ENCODE measurements at places on chromosomes 5 and 9.

DNA sequence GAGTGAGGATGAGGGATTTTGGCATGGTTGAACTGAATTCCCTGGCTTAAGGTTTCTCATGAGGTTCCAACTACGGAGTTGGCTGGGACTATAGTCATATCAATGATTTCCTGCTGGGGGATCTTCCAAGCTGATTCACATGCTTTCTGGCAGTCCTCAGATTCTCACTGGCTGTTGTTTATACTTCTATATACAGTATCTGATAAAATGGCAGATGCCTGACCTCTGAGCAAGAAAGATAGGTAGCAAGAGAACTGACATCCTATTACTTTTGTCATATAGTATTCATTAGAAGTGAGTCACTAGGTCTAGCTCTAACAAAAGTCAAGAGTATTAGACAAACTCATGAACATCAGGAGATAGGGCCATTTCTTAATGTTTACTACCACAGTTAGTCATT lies 440.9 kb upstream of the EDIL3 start:
- DNase-seq: no peak

DNA sequence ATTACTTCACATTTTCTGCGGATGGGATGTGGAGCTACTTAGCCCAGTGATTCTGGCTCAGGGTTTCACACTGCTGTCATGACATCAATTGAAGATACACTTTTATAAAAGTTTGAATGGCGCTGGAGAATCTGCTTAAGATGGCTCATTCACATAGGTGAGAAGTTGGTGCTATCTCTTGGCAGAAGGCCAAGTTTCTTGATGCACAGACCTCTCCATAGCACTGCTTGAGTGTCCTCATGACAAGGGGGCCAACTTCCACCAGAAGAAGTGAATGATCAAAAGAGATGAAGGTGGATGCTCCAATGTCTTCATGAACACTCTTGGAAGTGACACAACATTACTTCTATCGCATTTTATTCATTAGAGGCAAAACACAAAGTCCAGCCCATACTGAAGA lies 403.7 kb upstream of the CCNG1 start:
- no peak for DNase-seq

DNA sequence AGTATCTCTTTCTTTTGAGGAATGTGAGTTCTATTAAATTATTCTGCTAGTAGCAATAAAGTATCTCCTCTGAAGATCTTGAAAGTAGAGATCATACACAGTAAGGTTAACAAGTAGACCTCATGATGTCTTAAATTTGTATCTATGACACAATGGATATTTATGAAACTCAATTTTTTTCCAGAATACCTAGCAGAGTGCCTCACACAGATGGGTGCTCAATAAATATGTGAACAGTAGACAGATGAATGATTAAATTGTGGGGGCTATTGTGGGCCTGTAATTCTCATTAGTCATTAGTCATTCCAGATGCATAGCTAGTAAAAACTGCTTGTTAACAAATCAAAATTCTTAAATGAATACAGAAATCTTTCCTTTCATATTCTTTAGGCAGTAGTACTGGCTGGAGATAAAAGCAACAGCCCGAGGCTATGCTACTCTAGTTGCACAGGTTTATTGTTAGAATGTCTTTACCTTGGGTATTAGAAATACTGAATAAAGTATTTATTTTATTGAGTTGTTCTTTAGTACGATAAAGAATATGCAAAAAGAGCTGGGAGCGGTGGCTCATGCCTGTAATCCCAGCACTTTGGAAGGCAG lies 22.0 kb downstream of the CHD1 start:
- DNase-seq: no peak

- DNase-seq: no peak
These were observed 117.0 kb downstream of the PAPPA start for GRCh38 chr9:116270546-116270945.

DNA sequence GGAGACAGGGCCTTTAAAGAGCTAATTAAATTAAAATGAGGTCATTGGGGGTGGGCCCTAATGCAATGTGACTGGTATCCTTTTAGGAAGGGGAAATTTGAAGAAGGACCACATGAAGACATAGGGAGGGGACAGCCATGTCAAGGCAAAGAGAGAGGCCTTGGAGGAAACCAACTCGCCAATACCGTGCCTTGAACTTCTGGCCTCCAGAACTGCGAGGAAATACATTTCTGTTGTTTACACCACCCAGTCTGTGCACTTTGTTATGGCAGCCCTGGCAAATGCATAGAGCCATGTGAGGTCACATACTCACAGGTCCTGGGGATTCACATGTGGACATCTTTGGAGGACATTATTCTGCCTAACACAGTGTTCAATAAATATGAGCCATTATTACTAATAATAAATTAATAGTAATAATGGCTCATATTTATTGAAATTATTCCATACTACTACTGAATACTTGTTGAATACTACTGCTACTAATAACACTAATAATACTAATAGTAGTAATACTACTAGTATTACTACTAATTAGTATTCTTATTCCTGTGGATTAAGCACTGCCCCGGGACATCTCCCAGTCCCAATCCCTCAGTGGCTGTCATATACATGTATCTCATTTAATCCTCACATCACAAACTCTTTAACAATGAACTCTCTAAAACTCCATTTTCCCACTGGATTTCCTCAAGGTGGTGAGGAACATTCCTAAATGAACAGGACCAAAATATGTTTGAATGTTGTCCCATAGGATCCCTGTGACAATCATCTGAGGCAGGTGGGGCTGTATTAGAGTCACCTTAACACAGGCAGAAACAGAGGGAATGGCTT lies 8.4 kb downstream of the TRAF1 start:
- no peak for DNase-seq

DNA sequence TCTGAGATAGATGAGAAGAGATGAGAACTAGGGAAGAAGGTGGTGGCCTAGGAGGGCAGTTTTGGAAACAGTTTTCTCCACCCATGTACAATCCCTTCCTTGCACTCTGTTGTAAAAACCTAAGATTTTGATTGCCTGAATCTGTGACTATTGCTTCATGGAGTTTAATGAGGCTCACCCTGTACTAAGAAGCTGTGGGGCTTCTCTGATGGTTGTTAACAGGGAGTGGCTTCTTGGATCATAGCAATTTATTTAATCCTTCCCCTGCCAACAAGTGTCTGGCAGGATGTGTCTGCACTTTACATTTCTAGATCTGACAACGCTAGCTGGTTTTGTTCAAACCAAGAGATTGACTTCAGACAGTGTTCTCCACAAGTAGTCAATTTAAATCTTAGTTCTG lies 74.7 kb upstream of the C5orf46 start:
- no peak for DNase-seq

DNA sequence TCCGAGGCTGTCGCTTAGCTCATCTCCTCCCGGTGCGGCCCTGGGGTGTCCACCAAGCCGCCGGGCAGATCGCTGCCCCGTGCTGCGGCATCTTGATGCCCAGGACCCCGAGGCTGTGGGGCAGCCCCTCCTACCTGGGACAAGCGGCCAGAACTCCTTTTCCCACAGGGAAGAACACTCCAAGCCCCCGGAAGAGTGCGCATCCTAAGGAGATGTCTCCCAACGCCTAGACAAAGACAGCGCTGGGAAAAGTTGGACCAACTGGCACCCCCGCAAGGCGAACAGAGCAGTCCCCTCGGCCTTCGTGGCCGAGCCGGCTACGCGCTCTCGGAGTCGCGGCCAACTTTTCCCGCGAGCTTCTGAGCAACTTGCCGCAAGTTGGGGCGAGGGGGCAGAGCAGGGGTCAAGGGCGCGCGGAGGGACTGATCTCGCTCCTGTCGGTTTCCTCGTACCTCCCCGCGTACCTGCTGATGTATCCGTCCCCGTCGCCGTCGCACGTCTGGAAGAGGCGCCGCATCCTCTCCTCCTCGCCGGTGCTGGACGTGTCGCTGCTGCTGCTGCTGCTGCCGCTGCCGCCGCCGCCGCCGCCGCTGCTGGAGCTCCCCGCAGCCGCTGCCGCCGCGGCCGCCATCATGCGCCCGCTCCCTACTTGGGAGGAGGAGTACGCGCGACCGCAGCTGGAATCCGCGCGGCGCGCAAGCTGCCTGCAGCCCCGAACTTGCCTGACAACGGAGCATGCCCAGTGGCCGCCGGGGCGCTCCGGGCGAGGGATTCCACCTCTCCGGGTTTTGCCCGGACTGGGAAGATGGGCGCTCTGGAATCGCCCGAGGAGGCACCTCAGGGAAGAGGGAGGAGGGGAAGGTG lies at the start of gene MCC:
TSS of gene MCC (minus strand) at position 673 of the 864 bp plus-strand sequence.
- DNase-seq: peak; percentile 15

GRCh38 chr5:175238326-175238725 lies 205.7 kb downstream of the DRD1 start:
- DNase-seq: no peak

- DNase-seq: no peak
These were observed 1.2 kb downstream of the GLRX start for GRCh38 chr5:95821110-95822021.

DNA sequence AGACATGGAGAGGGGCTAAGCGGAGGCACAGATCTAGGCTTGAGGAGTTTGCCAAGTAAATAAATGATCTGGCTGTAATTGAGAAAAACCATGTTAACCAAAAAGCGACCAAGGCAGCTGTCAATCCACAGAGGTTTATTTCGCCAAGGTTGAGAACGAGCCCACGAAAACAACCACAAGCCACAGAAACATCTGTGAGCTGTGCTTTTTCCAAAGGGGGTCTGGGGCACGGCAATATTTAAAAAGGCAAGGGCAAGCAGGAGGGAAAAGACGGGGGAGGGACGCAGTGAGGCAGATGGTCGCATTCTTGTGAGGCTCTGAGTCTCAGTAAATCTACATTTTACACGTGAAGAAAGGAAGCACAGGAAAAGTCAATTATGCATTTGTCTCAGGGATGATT lies 25.4 kb downstream of the CCT5 start:
- no peak for DNase-seq

- DNase-seq: no peak
These were observed 58.0 kb upstream of the SYNPO start for GRCh38 chr5:150582241-150583109.

DNA sequence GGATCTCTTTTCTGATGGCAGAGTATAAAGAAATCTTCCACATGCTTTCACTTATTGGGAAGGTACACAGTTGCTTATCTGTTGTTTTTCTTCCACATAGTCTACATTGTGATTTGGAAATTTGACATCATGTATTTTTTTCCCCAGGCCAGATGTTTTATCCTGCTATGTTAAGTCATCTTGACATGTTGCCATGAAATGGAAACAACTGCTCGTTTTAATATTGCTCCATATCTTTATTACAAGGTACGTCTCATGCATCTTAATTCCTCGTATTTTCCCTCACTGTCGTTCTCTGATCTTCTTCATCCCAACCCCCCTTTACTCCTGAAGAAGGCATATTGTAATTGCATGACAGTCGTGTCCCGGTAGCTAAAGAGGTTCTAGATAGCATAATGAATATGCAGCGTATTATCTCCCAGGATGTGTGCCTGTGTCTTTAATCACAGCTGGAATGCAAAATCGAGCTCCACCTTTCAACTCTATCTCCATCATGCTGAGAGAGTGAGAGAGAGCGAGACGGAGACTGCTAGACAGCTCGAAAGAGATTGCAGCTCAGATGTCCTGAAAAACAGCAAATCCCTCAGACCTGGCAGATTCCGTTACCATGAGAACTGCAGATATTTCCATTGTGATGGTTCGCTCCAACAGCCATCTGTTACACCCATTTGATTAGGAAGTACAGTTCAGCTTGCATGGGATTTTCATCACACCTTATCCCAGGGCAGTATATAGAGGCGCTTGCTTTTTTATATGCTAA lies 281.7 kb downstream of the TMEM38B start:
- no peak for DNase-seq

DNA sequence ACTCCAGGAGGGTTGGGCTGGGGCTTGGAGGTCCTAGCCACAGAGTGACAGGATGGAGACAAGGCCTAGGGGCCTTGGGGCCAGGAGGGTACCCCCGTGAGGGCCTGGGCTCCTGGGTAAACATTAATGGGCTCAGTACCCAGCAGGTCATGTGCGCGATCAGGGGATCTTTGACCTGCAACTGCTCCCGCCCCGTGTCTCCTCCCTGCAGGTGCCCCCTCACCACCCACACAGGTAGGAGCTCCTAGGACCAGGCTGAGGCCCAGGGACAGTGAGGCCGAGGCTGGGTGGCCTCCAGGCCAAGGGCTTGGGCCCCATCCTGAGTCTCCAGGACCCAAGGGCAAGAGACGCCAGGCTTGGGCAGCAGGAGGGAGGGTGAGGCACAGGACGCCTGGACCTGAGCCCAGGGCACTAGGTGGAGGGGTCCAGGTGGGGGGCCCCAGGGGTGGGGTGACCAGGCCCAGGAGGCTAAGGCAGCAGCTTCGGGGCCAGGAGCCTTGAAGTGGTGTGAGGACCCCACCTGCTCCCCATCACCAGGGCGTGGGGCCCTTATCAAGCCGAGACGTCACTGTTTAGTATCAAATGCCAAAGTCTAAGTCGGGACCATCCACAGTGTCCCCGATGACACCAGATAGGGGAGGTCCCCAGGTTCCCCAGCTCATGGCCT lies at the start of gene SLC34A3:
TSS of gene SLC34A3 (plus strand) at position 197 of the 667 bp plus-strand sequence. CDS start 802 bp downstream, outside the sequence.
- no peak for DNase-seq

- DNase-seq: no peak
These were observed 133.4 kb downstream of the SUSD1 start for GRCh38 chr9:112041536-112042243.

DNA sequence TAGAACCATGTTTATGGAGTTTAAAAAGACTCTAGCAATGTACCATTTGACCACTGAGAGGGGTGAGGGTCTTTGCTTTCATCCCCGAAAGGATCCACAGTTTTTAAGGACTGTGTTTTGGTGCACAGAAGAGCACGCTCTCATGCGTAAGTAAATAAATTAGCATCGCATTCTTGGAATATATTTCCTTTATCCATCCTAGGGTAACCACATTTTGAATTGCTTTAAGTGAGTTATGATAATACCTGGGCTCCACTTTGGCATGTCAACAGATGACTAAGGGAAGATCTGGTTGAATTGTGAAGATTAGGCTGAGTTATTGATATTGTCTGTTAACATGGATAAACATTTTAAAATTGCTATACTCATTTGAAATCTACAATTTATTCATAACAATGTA lies 89.4 kb upstream of the EDIL3 start:
- no peak for DNase-seq

DNA sequence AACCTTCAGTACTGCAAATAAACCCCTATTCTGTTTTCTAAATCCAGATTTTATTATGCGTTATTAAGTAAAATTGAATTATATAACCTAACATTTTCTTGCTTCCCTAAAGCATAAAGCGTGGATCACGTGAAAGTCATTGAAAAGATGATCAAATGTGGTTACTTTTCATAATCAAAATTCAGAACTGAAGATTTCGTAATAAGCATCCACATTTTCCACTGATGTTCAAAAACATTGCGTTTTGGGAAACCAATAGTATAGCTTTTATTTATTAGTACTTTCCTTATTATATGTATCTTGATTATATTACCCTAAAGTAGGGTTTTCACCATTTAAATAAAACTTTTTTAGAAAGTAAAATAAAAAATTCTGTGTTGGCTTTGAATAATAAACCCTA lies 1.8 kb downstream of the SLF1 start:
- DNase-seq: no peak

DNA sequence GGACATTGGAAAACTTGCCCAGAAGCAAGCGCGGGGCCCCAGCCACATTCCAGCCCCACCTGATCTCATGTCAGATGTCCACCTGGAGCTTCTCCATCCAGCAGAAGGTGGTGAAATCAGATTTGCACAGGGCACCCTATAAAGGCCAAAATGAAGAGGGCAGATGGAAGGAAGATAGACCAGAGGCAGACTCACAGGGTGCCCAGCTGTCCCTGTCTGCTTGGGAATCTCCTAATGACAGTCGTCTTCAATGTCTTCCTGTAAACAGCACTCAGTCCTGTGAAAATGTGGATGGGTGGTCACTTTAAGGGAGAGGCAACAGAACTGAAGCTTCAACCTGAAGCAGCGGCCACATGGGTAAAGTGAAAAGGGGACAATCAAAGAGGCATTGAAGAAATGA lies 607.5 kb downstream of the IRX1 start:
- DNase-seq: no peak

- DNase-seq: no peak
These were observed 85.8 kb downstream of the CRB2 start for GRCh38 chr9:123441769-123442168.

All from activated CD4-positive, alpha-beta T cell treated with anti-CD3 and anti-CD28 coated beads, Interleukin-2, amount 50 U/mL, for 4 hours (primary cell).